Fibroblast of mammary gland (primary cell): ENCODE measurements at places on chromosomes 7 and 10.

- DNase-seq, result peak; percentile 56
Observed at GRCh38 chr10:104447331-104447730, 93.7 kb downstream of the CFAP58 start.

DNA sequence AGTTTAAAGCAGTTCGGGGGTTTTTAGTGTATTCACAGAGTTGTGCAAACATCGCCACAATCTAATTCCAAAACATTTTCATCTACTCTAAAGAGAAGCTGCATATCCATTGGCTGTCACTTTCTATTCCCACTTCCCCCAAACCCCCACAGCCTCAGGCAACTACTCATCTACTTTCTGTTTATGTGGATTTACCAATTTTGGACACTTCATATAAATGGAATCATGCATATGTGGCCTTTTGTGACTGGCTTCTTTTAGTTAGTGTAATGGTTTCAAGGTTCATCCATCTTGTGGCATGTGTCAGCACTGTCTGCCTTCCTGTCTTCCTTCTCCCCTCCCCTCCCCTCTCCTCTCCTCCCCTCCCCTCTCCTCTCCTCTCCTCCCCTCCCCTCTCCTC is 78.5 kb upstream of the FZD1 start:
- DNase-seq, result peak; percentile 35

DNA sequence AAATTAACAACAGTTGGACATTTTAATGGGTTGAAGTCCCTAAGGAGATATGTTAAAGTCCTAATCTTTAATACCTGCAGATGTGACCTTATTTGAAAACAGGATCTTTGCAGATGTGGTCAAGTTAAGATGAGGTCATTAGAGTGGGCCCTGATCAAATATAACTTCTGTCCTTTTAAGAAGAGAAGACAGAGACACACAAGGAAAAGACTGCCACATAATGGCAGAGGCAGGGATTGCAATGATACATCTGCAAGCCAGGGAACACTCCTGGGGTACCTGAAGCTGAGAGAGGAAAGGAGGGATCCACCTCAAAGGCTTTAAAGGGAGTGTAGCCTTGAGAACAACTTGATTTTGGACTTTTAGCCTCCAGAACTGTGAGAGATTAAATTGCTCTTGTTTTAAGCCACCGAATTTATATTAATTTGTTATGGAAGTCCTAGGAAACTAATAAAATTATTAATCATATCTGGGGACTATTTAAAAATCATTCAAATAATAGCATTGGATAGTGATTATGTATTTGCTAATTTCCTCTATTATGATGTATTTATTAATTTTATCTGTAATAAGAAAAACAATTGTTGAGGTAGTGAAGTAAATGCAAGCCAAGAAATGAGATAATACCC is 700.0 kb upstream of the PCDH15 start:
- peak; percentile 12 for DNase-seq

DNA sequence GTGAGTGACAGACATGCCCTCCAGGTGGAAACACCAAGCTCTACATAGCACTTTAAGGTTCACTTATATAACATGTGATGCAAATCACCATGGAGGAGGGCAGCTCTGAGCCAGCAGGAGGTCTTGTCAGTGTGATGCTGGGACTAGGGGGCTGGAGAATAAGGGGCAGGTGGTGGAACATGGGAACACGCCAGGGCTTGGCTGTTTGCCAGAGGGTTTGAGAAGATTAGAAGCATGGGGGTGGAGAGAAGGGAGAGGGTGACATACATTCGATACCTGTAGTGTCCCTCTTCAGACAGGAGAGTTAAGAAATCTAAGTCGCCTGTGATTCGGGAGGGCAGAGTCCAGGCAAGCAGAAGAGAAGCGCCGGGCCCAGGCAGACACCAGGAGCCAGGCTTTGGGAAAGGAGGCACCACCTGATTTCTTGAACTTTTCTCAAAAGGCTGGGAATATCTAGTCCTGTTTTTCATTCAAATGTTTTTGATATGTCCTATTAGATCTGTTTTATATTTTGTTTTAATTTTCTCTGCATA is 16.9 kb upstream of the LAMB4 start:
- DNase-seq, result no peak

GRCh38 chr10:82319562-82319961 is 444.6 kb downstream of the NRG3 start:
- no peak for DNase-seq

GRCh38 chr10:30538086-30538485 is 91.5 kb downstream of the LYZL2 start:
- DNase-seq, result no peak

DNA sequence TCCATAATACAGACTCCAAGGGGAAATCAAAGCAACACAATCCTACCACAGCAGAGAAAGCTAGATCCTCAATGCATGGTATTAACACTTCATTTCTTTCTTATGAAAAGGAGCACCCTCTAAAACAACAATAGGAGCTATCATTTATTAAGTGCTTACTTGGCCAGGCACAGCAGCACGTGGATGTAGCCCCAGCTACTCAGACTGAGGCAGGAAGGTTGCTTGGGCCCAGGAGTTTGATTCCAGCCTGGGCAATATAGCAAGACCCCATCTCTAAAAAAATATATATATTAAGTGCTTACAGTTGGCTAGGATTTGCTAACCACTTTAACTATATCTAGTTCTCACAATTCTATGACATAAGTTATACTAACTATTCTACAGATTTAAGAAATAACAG is 12.2 kb downstream of the SNX13 start:
- no peak for DNase-seq

GRCh38 chr7:51602376-51602775 is 285.8 kb upstream of the COBL start:
- no peak for DNase-seq

- no peak for DNase-seq
Observed at GRCh38 chr10:2236876-2237275, 499.6 kb upstream of the ADARB2 start.

DNA sequence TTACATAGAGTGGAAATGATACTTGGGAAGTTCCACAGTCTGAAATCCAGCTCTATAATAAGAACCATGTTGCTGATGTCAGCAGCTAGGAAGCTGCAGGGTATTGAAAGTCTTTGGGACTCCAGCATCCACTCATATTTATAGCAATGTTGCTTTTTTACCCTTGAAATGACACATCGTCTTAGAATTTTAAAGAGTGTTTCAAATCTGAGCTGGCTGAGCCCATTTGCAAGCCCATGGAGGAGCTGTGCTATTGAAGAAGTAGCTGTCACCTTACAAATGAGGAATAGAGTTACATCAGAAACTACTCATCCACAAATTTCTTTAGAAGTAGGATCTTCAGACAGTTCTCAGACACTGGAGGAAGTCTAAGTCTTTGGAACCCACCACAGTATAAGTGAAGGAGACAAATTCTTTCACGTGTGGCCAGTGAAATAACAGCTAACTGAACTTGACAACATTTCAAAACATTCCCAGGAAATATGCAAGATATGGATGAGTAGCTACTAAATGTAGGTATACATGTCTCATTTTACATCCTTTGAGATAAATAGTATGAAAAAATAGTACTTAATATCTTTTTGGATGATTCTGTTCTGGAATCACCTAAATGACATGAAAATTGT is 203.6 kb downstream of the ZNF365 start:
- DNase-seq, result peak; percentile 70

DNA sequence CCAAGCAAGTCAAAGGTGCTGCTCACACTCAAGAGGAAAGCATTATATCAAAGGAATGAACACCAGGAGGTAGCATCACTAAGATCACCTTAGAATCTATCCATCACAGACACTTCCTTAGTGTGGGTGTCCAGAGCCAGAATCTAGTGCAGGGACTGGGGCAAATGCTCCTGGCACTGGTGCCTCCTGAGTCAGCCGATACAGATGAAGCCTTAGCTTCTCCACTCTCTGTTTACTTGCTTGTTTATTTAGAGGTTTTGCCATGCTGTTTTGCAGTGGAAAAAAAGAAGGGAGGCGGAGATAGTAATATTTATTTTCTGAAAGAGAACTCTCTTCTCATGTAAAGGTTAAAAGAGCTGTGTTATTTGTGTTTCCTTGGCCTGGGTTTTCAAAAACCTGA is 303.1 kb downstream of the WDR11 start:
- DNase-seq, result no peak

GRCh38 chr7:12258074-12258473 is 47.0 kb downstream of the TMEM106B start:
- DNase-seq, result no peak

DNA sequence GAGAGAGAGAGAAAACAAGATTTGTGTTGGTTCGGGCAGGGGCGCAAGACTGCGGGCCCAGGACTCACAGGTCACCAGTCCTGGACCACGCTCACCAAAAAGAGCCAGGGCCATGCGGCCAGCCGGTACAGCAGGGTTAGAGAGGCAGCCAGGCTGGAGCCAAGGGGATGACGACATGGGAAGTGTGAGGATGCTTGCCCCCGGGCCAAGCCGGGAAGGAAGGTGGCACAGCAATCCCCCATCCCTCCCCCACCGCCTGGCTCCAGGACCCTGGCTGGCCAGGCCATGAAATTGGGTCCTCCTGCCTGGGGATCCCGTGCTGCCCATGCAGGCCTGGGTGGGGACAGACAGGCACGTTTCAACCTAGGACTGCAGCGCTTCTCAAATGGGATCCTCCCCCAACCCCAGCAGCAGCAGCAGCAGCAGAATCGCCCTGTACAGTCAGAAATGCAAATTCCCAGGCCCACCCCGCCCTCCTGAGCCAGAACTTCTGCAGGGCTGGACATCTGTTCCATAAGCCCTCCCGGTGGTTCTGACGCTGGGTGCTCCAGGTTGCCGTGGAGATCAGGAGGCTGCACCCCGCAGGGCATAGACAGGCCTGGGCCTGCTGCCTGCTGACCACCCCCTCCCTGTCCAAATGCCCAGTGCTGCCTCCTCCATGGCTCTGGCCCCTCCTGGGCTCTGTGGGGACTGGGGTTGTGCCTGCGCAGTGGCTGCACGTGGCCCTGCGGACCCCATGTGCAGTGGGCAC is 35.0 kb downstream of the YKT6 start:
- no peak for DNase-seq

- DNase-seq, result no peak
Observed at GRCh38 chr10:114282526-114282925, 43.5 kb downstream of the VWA2 start.

DNA sequence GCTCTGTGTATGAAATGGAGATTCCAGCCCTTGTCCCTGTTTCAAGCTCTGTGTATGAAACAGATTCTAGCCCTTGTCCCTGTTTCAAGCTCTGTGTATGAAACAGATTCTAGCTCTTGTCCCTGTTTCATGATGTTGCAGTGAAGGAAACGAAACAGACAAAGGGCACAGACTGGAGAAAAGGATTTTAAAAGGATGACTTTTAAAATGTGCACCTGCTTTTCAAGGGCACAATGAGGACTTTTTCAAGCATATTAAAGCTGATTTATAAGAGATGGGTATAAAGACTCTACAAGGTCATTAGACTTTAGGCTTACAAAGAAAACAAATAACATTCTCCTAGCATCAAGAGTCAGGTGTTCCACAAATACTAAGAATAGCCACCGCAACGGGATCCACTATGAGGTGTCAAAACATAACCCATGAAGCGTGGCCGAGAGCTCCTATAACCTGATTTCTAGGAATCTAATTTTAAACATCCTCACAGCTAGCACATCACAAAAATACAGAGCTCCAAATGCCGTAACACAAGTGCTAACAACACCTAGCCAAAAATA is 29.0 kb downstream of the DIP2C start:
- no peak for DNase-seq

DNA sequence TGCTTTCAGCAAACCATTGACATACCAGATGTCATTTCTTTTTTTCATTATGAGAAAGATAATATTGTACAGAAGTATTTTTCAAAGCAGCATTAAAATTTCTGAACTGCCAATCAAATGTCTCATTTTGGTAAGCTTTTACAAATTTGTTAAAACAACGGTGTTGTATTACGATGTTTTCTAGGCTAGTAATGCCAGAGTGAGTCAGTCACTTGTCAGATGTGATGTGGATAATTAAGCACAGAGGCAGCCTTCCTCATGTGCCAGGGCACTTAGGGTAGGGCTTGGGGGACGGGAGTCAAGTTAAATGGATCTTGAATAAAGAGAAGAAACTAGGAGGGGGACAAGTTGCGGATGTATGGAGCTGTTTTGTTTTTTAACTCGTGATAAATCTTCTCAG is 10.1 kb downstream of the PSTK start:
- DNase-seq, result peak; percentile 62

- DNase-seq, result no peak
Observed at GRCh38 chr10:132900211-132900756, 42.1 kb downstream of the CFAP46 start.

DNA sequence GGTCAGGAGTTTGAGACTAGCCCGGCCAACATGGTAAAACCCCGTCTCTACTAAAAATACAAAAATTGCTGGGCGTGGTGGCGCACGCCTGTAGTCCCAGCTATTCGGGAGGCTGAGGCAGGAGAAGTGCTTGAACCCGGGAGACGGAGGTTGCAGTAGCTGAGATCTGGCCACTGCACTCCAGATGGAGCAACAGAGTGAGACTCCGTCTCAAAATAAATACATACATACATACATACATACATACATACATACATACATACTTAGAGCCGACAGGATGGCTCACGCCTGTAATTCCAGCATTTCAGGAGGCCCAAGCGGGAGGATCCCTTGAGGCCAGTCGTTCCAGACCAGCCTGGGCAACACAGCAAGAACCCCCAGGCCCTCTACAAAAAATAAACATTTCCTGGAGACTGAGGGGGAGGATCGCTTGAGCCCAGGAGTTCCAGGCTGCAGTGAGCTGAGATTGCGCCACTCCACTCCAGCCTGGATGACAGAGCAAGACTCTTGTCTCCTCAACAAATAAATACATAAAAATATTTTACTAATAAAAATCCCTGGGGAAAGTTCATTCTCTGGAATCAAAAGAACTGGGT is 90.9 kb upstream of the TNRC18 start:
- DNase-seq, result peak; percentile 26

GRCh38 chr7:93284908-93285307 is 52.7 kb downstream of the VPS50 start:
- DNase-seq, result no peak

DNA sequence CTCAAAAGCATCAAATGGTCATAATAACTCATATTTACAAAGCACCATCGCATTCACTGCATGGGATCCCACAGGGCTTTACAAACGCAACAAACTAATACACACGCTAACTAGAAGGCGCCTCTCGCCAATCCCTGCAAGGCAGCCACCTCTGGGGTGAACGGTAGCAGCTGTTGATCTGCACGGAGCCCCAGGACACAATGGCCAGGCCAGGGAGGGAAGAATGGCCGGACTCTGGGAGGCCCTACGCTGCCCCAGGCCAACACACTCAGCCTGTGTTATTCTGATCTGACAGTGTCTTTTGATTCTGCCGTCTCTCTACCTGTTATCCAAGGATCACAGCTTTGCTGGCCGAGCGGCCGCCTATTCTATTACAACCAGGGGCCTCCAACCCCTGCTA is 41.8 kb downstream of the HABP2 start:
- DNase-seq, result no peak
